ENCODE measurements at places on chromosomes 1 and 21.

GRCh38 chr1:23555986-23556634 lies 3.2 kb downstream of the ID3 start:
- peak; percentile 78 for DNase-seq

- DNase-seq: no peak
Measured at GRCh38 chr1:188406636-188407035, 1577.9 kb downstream of the PLA2G4A start.

- no peak for DNase-seq
Measured at GRCh38 chr1:154584267-154584994, 16.9 kb downstream of the CHRNB2 start.

- DNase-seq: peak; percentile 67
Measured at GRCh38 chr1:151165281-151165737, 393 bp downstream of the LYSMD1 start.

GRCh38 chr1:96553811-96554210 lies 167.8 kb upstream of the PTBP2 start:
- DNase-seq: peak; percentile 26

- DNase-seq: no peak
Measured at GRCh38 chr1:210446479-210446878, 117.8 kb downstream of the HHAT start.

GRCh38 chr1:38308780-38309179 lies 262.2 kb upstream of the POU3F1 start:
- DNase-seq: no peak

DNA sequence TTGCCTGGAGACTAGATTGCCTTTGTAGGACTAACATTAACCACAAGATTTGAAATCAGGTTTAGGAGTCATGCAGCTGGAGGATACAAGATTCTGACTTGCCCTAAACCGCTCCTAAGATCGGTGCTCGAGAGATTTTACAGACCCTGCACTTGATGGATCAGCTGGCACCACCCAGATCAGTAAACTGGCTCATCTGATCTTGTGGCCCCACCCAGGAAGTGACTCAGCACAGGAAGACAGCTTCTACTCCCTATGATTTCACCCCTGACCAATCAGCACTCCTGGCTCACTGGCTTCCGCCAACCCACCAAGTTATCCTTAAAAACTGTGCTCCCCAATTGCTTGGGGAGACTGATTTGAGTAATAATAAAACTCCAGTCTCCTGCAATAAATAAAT lies 876 bp upstream of the CATSPERE start:
- no peak for DNase-seq

DNA sequence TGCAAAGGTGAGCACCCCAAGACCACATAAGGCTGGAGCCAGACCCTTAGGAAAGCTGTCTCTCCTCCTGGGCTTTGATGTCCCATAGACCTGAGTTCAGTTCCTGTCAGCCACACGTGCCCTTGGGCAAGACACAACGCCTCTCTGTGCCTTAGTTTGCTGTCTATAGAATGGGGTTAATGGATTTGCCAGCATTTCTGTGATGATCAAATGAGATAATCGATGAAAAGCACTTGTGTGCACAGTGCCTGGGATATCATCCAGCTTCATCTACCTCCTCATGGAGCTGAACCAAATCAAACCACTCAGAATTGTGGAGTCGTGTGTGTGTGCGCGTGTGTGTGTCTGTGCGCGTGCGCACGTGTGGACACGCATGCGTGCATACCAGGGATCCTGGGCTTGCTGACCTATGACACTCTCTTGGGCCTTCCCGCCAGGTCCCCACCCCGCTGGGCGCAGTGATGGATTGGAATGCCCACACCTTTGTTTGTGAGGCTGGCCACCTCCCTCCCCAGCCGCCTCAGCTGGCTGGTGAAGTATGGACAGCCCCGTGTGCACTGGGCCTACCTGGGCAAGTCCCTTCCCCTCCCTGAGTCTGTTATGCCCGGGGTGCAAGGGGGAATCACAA lies 5.2 kb downstream of the TTC22 start:
- DNase-seq: no peak

DNA sequence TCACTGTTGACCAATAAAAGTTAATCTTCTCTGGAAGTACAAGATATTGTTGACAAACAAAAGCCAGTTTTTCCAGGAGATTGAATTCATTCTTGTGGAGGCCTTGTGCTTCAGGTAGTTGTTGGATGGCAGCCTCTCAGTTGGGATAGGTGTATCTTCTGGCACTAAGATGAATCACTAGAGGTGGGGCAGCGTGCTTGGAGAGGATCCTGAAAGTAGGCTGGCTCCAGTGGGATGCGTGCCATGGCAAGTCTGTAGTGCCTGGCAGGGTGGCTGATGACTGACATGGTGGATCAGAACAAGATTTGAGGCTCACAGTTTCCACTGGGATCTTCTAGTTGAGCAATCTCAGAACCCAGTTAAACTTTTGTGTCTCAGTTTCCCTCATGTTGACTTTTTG lies 2.4 kb downstream of the VPS13D start:
- DNase-seq: no peak

- peak; percentile 26 for DNase-seq
Measured at GRCh38 chr1:31063631-31064030, 1.9 kb downstream of the PUM1 start.

GRCh38 chr1:237032029-237032428 lies 10.0 kb upstream of the RYR2 start:
- no peak for DNase-seq

GRCh38 chr1:31105646-31106045 lies 40.1 kb upstream of the PUM1 start:
- no peak for DNase-seq

DNA sequence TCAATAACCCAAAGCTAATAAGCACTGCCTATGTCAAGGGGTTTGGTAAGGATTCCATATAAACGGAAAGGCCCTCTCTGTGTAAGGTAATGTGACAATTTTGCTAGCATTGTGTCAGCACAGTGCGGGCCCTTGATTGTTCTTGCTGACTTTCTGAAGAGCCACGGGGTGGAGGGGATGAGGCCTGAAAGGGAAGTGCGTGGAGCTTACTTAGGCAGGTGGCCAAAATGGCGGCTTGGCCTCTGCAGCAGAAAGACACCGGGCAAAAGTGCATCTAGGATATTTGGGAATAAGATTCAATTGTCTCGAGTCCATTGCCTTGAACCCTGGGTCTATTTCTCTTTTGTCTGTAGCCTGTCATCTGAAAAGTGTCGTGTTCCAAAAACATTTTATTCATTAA lies 114.3 kb downstream of the TGFB2 start:
- DNase-seq: peak; percentile 73

GRCh38 chr1:35603468-35603867 lies 30.4 kb downstream of the TFAP2E start:
- no peak for DNase-seq

Data from fibroblast of the aortic adventitia (primary cell).